Umbilical cord (tissue), 2 donors: ENCODE measurements at places on chromosomes 1 and 21.

DNA sequence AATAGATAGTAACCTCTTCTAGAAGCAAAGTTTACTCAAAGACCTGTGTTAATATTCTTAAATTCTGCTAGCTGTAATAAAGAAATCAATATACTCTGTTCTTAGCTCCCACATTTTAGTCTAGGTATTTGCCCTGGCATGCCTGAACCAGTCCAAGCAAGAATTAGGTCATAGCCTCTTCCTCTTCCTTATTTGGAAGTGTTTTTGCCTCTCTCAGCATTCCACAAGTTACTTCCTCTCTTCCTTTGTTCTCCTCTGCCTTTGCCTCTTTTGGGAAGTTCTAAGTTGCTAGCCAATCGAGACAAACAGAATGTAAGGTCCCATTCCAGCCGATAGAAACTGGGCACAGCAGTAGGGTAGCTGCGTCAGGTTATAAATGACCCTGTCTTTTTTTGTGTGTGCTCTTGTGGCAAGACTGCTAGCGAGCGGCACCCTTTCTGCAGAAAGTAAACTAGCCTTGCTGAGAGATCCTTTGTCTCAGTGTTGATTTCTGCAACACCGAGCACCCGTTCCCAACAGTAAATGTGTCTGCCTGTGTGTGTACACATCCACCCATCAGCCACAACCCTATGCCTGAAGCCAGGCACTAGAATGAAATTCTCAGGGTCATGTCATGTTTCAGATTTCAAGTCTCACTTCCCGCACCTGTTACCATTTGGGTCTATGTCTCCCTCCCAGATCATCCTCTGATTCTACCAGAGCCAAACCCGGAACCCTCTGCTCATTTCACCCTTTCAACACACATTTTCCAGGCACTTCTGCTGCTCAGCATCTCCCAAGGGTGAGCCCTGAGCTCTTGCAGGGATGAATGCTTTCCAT lies 37.5 kb downstream of the LRRC3 start:
- no peak for DNase-seq

GRCh38 chr1:156423422-156424352 lies 54.7 kb downstream of the RHBG start:
- no peak for DNase-seq

DNA sequence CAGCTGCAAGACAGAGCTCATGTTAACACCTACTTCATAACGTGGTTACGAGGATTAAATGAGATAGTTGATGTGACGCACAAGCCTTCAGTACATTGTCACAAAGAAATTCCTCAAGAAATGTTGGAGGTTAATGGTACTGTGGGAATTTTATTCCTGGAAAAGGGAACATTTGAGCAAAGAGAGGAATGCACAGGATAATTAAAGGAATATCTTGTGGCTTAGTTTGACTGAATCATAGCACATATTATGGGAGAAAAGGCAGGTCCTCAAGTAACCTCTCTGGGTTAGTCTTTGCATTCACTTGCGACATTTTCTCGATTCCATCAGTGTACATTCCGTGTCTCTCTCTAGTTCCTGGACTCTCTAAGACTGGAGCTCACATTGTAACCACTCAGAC lies 300.2 kb upstream of the DUSP10 start:
- no peak for DNase-seq

DNA sequence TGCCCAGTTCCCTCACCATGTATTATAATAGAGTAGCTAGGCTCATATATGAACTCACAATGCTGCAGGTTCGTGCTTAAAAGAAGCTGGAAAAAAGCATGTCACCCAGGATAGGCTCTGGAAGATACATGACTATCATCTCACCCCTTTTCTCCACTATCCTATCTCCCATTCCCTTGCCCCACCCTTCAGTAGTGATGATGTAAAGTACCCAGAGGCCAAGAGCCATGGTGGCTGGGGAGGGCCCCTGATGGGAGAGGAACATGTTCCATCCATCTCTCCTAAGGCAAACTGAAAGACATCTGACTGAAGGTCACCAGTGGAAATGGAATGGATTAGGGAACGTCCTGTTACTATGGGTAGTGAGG lies 20.3 kb upstream of the RBBP5 start:
- DNase-seq, result no peak

DNA sequence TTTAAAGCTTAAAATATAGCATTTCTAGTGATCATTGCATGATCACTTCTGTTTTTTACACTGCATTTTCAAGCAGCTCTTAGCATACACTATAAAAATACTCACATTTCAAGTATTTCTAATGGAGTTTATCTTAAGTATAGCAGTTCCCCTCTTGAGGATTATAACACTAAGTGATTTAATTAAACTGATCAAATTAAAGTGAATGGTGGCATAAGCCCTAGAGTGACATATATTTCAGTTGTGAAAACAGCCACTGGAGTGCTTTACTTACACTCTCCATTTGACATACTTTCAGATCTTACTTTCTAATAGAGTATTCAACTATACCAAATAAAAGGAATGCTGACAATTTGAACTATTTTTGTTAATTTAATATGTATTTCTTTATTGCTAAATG lies 623.3 kb upstream of the TMPRSS15 start:
- no peak for DNase-seq

DNA sequence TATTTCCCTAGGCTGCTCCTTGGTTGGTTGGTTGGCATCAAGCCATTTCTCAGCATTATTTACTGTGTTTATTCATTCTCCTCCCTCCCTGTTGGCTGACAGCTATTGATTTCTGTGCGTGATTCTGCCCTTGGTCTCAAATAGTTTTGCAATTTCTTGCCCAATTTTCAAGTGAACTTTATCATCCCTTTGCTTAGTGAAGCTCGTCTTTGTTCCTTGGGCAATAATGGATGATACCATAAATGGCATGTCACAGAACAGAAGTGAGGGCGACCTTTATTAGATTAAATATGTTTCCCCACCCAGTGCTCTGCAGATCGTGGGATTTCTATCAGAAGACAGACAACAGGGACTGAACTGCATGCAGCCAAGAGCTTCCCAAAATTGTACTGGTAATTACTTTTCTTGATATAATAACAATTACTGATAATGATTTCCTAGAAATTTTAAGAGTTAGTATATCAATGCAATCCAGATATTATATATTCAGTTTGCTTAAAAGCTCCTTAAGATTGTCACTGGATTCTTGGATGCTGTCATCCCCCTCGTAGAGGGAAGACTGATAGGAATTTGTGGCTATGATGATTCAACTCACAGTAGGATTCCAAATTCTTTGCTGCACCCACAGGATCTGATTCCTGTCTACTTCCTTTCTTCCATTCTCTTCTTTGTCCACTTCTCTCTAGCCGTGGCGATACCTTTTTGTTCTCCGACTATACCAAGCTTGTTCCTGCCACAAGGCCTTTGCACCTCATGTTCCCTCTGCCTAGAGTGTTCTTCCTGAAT lies 122.1 kb upstream of the KAZN start:
- no peak for DNase-seq

- DNase-seq, result peak; percentile 73
These were observed 19.7 kb upstream of the CAPZB start for GRCh38 chr1:19504796-19505692.

DNA sequence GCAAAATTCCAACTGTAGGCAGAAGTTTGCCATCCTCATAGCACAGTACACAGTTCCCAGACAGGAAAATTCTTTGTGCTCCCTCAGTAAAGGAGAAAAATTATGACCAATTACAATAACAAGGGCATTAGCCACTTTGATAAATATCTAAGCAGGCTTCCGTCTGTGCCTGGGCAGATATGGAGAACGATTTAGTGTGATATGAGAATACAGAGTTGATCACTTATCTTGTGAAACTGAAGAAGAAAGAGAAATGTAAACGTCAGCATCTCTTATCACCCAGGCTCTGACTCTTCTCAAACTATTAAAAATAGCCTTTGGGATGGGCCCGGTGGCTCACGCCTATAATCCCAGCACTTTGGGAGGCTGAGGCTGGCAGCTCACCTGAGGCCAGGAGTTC lies 54.5 kb upstream of the TIAM1 start:
- DNase-seq, result no peak

- no peak for DNase-seq
These were observed 30.9 kb downstream of the ERG start for GRCh38 chr21:38467374-38467773.

GRCh38 chr1:205935869-205936268 lies 7.4 kb downstream of the SLC26A9 start:
- DNase-seq, result no peak

DNA sequence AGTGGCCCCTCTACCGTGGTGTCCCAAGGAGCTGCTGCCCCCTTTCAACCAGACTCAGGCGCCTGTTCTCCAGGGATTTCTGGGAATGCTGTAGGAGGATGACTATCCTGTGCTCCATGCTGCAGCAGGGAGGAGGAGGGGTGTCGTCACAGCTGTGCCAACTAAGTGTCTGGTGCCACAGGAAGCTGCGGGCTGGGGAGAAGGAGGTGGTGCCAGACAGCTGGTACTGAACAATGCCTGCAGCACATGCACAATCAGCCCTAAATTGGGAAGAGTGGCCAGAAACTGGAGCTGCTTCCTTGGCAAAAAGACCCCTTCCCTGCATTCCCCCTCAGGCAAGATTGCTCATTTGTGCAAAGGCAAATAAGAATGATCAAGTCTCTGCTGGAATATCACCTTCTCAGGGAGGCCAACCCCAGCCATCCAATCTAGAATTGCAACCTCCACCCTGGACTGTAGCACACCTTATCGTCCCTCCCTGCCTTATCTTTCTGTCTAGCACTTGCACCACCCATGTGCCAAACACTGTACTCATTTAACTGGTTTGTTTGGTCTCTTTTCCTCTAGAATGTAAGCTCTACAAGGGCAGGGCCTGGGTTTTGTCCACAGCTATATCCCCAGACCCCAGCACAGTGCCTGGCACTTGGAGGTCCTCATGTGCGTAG lies 33.3 kb downstream of the LAMB3 start:
- no peak for DNase-seq

DNA sequence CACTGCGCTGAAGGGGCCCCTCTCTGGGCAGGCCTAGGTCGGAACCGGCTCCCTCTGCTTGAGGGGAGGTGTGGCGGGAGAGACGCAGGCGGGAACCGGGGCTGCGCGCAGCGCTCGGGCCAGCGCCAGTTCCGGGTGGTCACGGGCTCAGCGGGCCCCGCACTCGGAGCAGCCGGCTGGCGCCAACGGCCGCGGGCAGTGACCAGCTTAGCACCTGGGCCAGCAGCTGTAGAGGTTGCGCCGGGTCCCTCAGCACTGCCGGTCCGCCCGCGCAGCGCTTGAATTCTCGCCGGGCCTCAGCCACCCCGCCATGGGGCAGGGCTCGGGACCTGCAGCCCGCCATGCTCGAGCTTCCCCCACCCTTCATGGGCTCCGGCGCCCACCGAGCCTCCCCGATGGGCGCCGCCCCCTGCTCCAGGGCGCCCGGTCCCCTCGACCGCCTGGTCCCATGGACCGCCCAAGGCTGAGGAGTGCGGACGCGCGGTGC lies 254.6 kb downstream of the COL11A1 start:
- no peak for DNase-seq

DNA sequence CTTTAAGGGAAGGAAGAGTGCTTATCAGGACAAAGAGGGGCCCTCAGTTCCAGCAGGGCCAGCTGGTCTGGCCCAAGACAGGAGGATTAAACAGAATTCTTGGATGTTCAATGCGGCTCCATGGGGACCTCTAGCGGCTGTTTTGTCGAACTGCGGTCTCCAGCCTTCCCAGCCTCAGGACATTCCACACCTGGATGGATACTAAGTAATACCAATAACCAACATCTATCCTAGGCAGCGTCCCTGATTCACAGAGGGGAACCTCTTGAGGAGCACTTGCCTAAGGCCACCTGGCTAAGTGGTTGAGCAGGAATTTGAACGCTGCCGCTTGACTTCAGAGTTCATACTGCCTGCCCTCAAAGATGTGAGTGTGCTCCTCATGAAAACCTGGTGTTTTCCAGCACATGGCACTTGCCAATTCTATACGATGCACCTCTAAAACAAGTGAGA lies 15.5 kb upstream of the CD247 start:
- peak; percentile 73 for DNase-seq
